ENCODE measurements at places on chromosomes 11 and 22.

GRCh38 chr11:1889941-1890855 is 1.5 kb downstream of the PRR33 start:
- DNase-seq: peak; percentile 37

DNA sequence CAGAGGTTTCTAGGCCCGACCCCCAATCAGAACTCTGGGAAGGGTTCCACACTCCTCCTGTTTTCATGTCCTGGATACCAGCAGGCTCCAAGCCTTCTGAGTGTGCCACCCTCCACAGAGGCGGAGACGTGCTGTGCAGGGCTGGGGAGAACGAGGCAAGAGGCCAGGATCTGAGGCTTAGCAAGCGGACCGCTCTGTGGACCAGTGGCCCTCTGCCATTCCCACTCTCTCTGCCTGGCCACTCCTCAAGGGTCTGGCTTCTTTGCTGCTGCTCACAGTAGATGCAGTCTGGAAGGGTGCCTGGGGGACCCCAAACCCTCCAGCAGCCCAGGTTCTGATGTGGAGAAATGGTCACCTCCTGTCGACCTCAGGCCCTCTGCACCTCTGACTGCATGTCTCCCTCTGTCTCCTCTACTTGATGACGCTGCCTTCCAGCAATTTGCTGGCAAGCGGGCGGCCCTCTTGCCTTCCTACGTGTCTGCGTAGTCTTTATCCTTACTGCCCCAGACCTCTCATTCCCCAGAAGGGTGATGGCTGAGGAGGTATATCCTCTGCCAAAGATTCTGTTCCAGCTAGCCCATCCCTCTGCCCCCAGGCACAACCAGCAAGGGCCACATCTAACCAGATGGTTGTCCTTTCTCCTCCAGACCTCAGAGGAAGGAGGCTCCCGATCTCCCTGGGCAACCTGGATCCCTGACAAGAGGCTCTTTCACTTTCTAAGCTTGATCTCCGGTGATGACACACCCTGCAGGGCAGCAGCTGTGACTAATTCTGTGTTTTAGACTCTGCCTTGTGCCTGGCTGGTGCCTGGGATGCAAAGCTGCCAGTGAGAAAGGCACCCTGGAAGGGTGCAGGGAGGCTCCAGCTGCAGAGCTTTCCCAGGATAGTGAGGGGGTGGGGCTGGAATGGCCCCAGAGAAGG is 87.3 kb downstream of the NAT10 start:
- peak; percentile 40 for DNase-seq

DNA sequence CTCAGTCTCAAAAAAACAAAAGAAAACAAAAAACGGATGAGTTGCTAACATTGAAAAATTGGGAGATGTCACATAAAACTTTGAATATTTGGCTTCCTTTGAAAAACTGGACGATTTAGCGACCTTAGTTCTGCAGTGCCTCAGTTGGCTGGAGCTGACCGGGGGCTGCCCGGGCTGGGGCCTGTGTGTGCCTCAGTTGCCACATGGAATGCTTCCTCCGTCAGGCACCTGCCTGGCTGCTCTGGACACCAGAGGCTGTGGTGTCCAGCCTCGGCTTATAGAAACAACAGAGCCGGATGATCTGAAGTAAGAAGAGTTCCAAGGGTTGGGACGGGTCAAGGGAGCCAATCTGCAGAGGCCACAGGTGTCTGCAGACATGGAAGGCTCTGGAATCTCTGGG is 50.2 kb downstream of the CACNG2 start:
- no peak for DNase-seq

DNA sequence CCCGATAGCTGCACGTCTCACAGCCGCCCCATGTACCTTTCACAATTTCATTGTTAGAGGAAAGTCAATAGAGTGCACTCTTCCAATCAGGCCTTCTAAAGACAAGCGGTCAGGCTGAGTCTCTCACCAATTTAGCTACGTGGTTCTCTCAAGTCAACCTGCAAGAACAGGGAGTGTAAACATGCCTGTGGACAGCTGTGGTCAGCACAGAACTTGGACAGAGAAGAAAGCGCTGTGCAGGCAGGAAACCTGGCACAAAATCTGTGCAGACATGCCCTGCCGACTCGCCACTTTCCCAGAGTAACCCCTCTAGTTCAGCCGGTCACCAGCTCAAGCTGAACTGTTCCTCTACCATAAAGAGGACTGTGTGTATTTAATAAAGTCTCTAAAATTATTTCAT is 39.5 kb downstream of the CHKA start:
- DNase-seq: no peak

DNA sequence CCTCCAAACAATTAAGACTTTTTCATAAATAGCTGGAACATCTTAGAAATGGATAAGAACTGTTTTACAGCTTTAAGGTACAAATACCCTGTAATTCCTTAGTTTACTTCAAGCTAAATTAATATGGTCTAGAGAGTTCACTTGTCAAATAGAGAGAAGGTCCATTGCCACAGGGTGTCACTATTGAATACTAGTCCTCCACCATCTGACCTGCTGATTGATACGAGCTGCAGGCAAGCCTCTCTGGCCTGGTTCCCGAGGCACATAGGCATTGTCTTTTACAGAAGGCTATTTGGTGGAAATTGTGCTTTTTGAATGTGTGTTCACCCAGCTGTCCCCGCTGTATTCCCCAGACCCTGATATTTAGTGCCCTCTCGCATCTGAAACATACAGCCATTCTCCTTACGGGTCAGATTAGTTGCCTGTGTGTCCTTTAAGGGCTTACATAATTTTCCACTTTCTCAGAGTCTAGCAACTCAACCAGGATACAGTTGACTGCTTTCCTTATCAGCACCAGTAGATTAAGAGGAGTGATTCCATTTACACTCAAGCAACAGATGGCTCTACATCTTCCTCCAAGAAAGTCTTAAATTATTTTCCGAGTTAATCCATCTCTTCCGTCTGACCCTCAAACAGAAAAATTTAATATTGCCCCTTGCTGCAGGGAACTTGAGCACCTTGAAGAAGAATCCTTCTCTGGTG is 788.8 kb upstream of the FAT3 start:
- no peak for DNase-seq

DNA sequence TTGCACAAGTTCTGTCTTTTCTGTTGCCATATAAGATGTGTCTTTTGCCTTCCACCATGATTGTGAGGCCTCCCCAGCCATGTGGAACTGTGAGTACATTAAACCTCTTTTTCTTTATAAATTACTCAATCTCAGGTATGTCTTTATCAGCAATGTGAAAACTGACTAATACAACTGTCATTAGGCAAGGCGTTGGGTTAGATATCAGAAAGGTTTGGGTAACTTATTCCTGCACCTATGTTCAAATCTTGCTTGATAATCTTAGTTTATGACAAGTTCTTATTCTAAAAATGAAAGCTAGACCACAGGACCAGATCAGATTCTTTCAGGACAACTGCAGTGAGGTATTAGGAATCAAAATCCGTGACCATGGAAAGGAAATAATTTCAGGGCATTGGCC is 160.6 kb upstream of the BDNF start:
- DNase-seq: no peak

DNA sequence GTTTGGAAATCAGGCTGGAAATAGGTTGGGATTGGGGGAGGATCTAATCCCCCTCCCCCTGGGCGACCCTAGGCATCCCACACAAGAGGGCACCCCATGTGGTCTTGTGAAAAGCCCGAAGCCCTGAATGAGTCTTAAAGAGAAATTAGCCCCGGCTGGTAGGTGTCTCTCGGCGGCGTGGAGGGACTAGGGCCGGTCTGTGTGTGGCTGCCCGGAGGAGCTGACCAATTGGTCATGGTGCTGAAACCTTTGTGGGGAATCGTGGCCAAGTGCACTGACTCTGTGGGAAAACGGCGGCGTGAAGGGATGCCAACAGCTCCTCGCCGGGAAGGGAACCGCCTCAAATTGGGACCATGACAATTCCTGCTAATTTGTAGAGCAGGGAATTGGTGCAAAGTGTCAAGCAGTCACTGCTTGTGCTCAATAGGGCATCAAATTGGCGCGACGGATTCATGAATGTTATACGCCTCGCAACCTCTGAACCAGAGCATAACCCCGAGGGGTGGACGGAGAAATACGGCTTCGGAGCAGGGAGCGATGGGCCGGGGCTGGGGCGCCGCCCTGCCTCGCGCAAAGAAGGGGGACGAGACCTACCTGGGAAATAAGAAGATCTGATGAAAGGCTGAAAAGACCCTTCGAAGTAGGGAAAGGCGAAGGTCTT is 1.5 kb downstream of the DBX1 start:
- DNase-seq: no peak

GRCh38 chr11:43573233-43573632 is 107.3 kb upstream of the HSD17B12 start:
- peak; percentile 43 for DNase-seq

GRCh38 chr22:39144101-39144767 is 8.2 kb downstream of the CBX7 start:
- DNase-seq: peak; percentile 61

DNA sequence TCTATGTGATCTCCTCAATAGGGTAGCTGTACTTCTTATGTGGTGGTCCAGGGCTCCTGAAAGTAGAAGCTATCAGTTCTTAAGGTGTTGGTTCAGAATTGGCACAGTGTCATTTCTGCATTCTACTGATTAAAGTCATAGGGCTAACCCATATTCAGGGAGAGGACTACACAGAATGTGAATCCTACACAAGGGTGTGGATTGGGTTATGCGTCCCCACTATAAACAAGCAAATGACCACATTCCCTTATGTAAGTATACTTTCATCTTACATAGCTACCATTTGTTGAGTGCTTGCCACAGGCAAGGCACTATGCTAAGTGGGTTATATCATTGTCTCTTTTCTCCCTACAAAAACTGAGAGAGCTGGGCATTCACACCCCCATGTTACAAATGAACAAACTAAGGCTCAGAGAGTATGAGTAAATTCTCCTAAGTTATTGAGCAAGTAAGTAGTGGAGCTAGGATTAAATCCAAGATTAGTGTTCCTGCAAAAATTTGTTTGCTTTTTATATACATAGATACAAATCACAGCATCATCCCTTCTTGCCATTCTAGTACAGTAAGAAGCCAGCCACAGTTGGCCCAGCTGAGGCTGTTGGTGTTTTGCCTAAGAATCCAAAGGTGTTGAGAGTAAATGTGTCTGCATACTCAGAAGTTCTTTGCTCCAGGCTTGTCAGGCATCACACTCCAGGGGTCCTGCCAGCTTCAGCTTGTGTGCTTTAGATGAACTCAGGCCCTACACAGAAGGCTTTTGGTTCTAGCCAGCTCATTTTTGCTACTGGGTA is 157.8 kb downstream of the KIF18A start:
- no peak for DNase-seq

- no peak for DNase-seq
These were observed 7.3 kb upstream of the FDX1 start for GRCh38 chr11:110422306-110422905.

GRCh38 chr11:59426361-59427067 is at the start of gene OR5A2:
OR5A2 (minus strand) TSS chr11:59426413; CDS start chr11:59422953, 3,460 bp downstream.
- no peak for DNase-seq

GRCh38 chr11:120622189-120622875 is 110.8 kb downstream of the GRIK4 start:
- no peak for DNase-seq

- DNase-seq: no peak
These were observed 14.3 kb upstream of the EFCAB6 start for GRCh38 chr22:43826142-43827002.

Data from stimulated activated CD4-positive, alpha-beta T cell treated with anti-CD3 and anti-CD28 coated beads, Interleukin-15, amount 100 ng/mL, for 24 hours (primary cell).